ENCODE measurements at places on chromosomes 13 and 19. TPM values are rescaled to one million over a fixed set of nuclear protein-coding genes. Genes with fewer than 3 reads are reported as not detected.
A peak's percentile ranks its signal among the peaks of the same experiment; 100 is the strongest.

DNA sequence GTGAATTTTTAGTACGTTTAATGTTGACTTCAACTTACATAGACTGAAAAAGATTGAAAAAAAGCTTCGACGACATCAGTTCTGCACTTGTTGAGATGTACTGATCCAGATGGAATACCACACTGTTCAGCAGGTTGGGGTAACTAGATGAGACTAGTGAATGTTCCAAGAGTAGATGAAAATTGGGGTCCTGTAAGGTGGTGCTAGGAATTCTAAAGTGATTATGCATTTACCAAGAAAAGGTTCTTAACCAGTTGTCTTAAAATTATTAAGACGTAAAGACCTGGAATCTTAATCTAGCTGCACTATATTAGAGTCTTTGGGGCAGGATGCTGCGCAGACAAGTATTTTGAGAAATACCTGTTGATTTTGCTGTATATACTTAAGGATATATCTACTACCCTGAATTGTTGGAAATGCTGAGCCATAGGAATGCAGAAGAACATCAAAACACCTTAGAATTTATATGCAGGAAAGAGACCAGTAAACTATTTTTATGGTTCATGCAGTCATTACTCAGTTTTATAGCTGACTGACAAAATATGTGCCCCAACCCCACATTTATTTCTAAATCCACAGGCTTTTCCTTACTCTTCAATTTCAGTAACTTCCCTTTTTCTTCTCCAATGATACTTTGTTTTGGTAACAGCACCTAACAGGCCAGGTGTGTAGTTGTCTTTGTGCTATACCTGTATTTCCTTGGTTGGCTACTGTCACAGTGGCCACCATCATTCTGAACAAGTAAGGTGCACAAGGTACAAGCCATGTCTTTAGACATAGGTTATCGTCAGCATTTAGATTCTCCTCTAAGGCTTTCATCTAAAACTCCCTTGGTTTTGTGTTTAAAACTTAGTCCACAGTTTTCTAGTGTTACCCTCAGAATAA is 8.6 kb downstream of the MIR17HG start:
- no peak for DNase-seq

DNA sequence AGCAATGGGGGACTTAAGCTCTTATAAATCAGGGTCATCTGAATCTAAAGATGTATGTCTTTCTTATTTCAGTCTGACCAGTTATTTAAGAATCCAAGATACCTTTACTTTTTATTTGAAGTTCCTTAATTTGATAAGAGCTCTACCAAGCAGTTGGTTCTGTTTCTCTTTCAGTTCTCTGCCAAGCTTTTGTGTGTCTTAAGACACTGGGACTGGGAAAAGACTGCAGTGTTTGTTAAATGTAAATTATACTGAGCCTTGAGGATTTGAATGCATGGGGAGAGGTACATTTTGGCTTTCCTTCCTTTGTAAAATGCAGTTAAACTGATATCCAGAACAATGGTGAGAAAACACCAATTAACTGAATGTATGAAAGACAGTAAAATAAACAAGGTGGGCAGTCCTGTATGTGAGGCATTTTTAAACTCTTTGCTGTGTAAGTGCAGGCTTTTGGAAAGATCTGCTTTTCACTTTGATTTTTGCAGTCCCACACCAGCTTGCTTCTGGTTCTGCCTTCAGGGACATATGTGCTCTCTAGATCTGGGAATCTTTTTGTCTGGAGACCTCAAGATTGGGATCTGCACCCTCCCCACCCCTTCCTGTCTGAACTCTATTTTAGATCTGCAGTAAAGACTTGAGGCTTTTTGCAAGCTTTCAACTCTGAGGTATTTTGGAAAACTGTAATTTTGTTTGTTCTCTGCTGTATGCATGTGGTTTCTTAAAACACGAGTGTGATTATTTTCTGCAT is 77.6 kb downstream of the LRCH1 start:
- no peak for DNase-seq

DNA sequence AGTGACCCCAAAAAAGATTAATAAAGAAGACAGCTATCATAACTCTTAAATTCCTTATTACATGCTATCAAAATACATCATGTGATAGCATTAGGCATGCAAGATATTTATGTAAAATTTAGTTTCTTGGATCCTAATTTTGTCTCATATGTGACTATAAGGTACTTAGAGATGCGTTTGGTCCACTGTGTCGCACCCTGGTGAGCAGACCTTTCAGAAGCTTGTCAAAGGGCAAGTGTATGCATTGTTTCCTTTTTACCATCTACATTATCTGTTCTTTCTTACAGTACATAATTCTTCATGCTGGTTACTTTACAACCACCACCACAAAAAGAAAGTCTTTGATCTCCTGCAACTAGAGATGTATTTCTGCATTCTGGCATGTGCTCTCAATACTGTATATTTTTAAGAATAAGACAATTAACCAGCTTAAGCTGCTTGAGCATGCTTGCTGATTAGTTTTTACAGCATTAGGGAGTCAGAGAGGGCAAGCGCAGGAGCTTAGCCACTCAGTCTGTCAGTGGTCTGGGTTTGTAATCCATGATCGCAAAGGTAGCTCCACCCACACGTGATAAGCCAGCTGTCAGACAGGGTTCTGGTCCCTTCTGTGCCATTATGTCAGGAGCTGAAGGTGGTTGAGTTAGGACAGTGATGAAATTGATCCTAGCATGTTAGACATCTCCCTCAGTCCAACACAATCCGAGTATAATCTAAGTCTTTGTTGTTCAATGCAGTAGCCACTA is 500.9 kb downstream of the MYO16 start:
- DNase-seq: no peak

GRCh38 chr19:31499281-31500196 is 150.3 kb upstream of the TSHZ3 start:
- peak; percentile 11 for DNase-seq

LRRC4B gene
- 1.6 TPM for total RNA-seq

OVOL3 gene
- not detected for total RNA-seq

KCNN1 gene
- total RNA-seq: 0.63 TPM

SPTBN4 gene
- 5.2 TPM for total RNA-seq

DNA sequence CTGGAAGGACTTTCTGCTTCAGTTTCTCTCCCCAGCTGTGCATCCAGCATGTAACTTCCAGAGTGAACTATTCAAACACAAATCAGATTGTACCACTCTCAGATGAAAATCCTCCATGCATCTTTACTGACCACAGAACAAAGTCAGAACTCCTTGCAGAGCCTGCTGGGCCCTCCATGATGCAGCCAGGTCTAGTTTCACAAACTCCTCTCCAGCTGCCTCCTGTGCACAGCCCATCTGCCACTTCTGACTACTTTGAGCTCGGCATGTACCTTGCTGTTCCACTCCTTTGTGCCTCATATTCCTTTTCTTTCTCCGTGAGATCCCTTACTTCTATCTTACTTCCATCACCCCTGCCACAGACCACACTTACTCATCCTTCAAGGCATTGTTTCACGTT is 31.4 kb downstream of the NALCN start:
- DNase-seq: no peak

DNA sequence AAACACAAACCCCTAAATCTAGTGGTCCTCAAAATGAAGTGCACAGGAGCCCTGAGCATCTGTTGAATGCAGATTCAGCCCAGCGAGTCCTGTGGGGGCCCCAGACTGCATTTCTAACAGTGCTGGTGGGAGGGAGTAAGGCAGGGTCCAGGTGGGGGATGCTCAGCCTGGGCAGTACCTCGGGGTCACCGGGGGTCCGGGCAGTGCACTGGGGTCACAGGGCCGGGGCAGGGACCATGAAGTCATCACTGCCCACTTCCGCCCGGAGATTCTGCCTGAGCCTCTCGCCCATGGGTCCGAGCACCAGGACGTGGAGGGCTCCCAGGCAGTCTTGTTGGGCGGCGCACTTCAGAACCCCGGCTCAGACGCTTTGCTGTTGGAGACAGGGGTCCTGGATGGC is 838 bp upstream of the ATP4B start:
- no peak for DNase-seq

C19orf67 gene
- not detected for total RNA-seq

CILP2 gene
- total RNA-seq: 0.24 TPM

KCTD4 gene
- not detected for total RNA-seq

MTRF1 gene
- total RNA-seq: 9.3 TPM

- DNase-seq: no peak
Observed at GRCh38 chr13:62320129-62321108, 904.8 kb upstream of the PCDH20 start.

DNA sequence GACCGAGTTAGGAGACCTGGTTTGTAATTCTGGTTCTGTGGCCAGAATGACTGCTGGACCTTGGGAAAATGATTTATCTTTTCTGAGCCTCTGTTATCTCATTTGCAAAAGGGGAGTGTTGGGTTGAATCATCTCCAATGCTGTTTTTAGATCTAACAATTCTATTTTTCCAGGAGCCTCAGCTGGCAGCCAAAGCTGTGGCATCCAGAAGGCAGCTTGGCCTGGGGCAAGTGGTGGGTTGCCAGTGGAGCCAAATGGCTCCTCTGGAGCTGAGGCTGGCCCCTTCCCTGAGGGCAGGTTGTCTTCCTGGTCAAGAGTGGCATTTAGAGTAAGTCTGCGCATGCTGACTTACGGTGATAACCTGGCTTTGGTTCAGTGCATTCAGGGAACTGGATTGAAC is 21.3 kb downstream of the B3GLCT start:
- DNase-seq: no peak

- no peak for DNase-seq
Observed at GRCh38 chr13:21256351-21256761, 79.9 kb downstream of the MRPL57 start.

GRCh38 chr19:18596752-18597157 is 8.2 kb downstream of the REX1BD start:
- peak; percentile 66 for DNase-seq

GRCh38 chr13:49454388-49455006 is 10.4 kb downstream of the SETDB2 start:
- no peak for DNase-seq

GRCh38 chr13:101838323-101838722 is 385.8 kb downstream of the ITGBL1 start:
- DNase-seq: no peak

GRCh38 chr13:52994865-52995264 is 33.7 kb upstream of the OLFM4 start:
- DNase-seq: no peak

- no peak for DNase-seq
Observed at GRCh38 chr13:79187917-79188690, 218.0 kb downstream of the RBM26 start.

- no peak for DNase-seq
Observed at GRCh38 chr19:57280962-57281400, 696 bp downstream of the ZNF460 start.

GRCh38 chr19:50723069-50723468 is at the start of gene CLEC11A:
Gene CLEC11A, plus strand, starts transcription at chr19:50723364. Its CDS starts 162 bp downstream, at chr19:50723526.
- DNase-seq: peak; percentile 65

DNA sequence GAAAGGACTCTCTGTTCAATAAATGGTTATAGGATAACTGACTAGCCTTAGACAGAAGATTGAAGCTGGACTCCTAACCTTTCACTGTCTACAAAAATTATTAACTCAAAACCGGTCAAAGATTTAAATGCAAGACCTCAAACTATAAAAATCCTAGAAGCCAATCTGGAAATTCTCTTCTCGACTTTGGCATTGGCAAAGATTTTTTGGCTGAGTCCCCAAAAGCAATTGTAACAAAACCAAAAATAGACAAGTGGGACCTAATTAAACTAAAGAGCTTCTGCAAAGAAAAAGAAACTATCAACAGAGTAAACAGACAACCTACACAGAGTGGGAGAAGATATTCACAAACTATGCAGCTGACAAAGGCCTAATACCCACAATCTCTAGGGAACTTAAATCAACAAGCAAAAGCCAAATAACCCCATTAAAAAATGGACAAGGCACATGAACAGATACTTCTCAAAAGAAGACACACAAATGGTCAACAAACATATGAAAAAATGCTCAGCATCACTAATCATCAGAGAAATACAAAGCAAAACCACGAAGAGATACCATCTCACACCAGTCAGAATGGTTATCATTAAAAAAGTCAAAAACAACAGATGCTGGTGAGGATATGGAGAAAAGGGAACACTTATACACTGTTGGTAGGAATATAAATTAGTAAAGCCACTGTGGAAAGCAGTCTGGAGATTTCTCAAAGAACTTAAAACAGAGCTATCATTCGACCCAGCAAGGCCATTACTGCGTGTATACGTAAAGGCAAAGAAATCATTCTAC is 266.3 kb downstream of the DNAJC15 start:
- no peak for DNase-seq

CNFN gene
- 1.1 TPM for total RNA-seq

GRCh38 chr13:50707628-50708027 is 135.9 kb downstream of the DLEU7 start:
- DNase-seq: no peak

LILRB4 gene
- total RNA-seq: 2.0 TPM

OXGR1 gene
- not detected for total RNA-seq

- no peak for DNase-seq
Observed at GRCh38 chr13:44072536-44072935, 192.8 kb downstream of the LACC1 start.

OR7C2 gene
- not detected for total RNA-seq

DNA sequence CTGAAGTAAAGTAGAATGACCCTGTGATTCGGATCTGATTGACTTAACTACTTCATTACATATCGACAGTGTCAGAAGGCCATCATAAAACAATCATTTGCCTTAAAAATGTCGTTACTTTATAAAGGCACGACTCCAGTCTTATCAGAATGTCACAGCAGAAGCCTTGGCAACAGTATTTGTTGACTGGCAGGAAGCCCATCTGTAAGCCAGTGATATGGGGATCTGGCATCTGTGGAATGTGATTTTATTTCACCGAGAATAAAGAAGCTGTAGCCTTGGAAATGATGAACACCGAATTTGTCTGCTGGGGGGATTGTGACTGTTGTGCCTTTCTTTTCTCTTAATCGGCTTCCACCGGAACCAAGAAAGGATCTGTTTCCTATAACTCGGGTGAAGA is 362.5 kb downstream of the TDRD3 start:
- DNase-seq: no peak

DNA sequence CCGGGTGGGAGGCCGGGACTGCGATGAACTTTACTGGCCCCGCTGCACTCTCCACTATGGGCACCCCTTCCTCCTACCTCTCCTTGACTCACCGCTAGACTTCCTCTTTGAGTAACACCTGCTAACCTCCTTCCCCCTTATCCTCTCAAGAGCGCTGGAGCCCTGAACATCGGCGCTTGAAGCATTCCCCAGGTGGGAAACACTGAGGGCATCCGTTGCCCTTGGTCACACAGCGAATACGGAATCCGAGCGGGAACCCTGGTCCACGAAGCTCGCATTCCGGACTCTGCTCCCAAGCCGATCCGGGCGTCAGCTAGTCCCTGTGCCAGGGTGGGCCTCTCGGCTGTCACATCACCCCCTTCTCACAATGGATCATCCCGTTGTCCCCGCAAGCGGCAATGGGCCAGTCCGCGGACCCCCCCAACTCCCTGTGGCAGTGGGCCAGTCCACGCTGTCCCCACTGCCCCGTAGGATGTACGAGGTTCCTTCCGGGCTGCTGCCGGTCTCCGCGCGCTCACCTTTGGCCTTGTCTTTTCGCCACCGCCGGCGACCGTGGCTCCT is 4.2 kb downstream of the LIPE start:
- DNase-seq: no peak

- DNase-seq: no peak
Observed at GRCh38 chr13:33245505-33246158, 39.9 kb downstream of the STARD13 start.

- DNase-seq: no peak
Observed at GRCh38 chr13:60311527-60311926, 85.5 kb upstream of the TDRD3 start.

GRCh38 chr19:47309038-47309437 is 623 bp upstream of the C5AR1 start:
- no peak for DNase-seq

SULT2B1 gene
- total RNA-seq: not detected

Measured in right atrium auricular region (tissue), 2 donors.